ENCODE measurements at places on chromosomes 12 and 14. TPM values are rescaled to one million over a fixed set of nuclear protein-coding genes. Genes with fewer than 3 reads are reported as not detected.

Gene PSMD9
- 54.9 TPM for total RNA-seq

DNA sequence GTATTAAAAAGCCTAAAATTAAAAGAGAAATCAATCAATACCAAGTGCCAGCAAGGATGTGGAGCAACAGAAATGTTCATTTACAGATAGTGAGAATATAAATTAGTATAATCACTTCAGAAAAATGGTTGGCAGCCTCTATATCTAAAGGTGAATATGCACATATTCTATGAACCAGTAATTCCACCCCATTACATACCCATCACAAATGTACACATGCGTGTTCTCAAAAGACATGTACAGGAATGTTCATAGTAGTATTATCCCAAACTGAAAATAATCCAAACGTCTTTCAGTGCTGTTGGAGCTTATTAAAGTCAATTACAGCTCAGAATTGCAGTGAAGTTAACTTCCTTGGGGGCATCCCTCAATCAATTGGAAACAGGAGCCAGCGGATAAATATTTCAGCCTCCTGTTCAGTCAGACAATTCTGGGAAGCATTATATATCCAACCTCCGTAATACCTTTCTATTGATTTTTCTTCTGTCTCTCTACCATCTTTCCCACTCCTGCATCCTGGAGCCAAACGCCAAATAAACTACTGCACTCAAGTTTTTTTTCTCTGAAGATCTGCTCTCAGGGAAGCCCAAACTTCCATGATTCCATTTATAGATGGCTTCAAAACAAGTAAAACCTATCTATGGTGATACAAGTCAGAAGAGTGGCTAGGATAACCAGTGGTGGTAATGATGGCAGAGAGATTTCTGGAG, 45.0 kb upstream of the OR5AU1 start:
- DNase-seq: no peak

Gene RPAP3
- 20.6 TPM for total RNA-seq

DNA sequence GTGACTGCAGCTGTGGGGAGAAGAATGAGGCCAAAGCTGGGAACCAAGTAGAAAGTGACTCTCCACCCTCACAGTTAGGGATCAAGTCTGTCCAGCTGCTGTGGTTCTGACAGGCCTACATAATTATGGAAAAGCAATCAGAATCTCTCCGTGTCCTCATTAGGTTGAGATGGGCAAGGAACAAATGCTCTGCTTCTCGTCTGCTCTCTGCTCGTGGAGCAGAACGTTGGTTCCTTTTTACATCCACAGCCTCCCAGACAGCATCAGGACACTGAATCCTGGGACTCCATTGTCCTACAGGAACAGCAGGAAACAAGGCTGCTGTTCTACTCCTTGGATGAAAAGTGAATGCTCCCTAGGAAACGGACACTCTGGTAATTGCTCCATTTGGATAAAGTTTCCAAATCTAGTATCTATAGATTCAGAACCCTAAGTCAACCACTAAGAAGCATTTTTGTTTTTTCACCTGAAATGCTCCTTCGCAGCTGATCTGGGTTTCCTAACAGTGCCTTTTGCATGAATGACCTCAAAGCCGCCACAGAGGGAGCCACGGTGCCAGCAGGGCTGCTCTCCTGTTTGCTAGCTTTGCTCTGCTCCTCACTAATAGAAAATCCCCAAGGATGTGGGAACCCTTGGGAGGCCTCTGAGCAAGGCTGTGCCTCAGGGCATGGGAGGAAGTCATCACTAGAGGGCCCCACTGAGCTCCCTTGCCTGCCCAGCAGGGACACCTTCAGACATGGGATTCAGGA, 102.0 kb downstream of the EGLN3 start:
- DNase-seq: peak; percentile 90

Gene CIROP
- total RNA-seq: not detected

- no peak for DNase-seq
These were observed 138.2 kb downstream of the SRGAP1 start for GRCh38 chr12:63982604-63983295.

Gene CD4
- total RNA-seq: 38.1 TPM

DNA sequence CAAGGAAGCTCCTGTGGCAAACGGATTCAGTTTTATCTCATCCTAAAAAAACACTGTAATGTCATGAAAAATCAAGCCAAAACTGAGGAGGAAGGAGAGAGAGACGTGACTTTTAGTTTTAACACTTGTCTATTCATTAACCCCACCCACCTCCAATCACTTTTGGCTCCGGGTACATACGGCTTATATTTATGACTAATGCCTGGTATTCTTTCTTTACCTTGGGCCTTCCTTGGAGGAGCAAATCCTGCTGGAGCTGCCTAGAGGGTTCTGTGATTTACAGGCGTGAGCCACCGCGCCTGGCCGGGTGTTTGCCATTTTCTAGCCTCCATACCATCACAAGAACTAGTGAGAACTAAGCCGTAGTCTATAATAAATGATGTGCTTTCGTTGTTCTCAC, 60.8 kb upstream of the RTRAF start:
- no peak for DNase-seq
